Osteocyte (in vitro differentiated cells): ENCODE measurements at places on chromosomes 1 and 21.

- no peaks in the 10 kb centered on the region for H3K27me3 ChIP-seq
- H3K27ac ChIP-seq = no peak overlapping the region
- no peak overlapping the region for H3K4me3 ChIP-seq
- DNase-seq = no peak
- H3K36me3 ChIP-seq = no peaks in the 10 kb centered on the region
These were observed 26.8 kb upstream of the RASAL2 start for GRCh38 chr1:178066908-178067614.

DNA sequence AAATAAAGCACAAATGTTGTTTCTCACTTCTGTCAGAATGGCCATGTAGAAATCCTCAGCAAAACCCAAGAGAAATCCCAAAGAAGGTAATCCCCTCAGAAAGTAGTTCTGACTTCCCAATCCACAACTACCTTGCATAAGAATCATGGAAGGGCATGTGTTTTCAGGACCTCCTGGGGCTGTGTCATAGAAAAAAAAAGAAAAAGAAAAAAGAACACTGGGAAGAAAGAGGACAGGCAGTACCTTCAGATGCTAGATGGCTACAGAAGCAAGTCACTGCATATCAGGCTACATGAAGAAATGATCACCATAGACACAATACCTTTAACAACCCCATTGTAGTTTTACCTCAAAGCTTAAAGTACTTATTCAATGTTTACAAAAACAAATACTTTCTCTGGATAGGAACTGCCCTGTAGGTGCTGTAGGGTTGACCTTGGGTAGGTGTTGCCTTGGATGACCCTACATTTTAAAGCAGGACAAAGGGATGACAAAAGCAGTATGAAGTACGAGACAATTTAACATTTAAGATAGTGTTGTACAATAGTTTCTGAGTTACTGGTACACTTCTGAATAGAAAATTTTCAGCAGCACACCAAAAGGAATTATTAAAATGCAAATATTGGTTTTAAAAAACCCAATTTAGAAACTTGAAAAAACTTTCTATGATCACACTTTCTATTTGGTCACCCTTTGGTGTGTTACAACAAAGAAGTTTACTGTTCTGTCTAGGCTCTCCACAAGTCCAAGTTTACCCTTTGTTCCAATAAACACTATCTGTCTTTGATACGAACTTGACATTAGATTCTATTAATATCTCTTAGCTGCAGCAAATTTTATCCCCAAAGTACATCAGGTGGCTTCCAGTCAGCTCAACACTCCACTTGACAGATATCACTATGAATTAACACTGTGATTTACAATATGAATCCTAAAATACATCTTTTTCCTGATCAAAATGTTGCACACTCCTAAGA, 5.0 kb downstream of the TRIT1 start:
- H3K36me3 ChIP-seq = peaks cover 3% of the 10 kb centered on the region
- no peaks in the 10 kb centered on the region for H3K27me3 ChIP-seq
- H3K27ac ChIP-seq = no peak overlapping the region
- peaks cover 26% of the 10 kb centered on the region for H3K4me1 ChIP-seq
- no peak for DNase-seq

GRCh38 chr1:181484821-181485220, 1.5 kb downstream of the CACNA1E start:
- no peak overlapping the region for H3K27ac ChIP-seq
- peak; percentile 69 for DNase-seq
- H3K27me3 ChIP-seq = peaks cover 66% of the 10 kb centered on the region
- H3K36me3 ChIP-seq = no peaks in the 10 kb centered on the region
- peaks cover 8% of the 10 kb centered on the region for H3K4me1 ChIP-seq

GRCh38 chr1:222555992-222556615, 8.2 kb upstream of the HHIPL2 start:
- H3K4me1 ChIP-seq = peaks cover 3% of the 10 kb centered on the region
- H3K27ac ChIP-seq = no peak overlapping the region
- H3K4me3 ChIP-seq = no peak overlapping the region
- peaks cover 8% of the 10 kb centered on the region for H3K36me3 ChIP-seq

GRCh38 chr1:57672346-57673140, 248.7 kb upstream of the DAB1 start:
- no peak overlapping the region for H3K27ac ChIP-seq
- H3K27me3 ChIP-seq = peaks cover 2% of the 10 kb centered on the region
- DNase-seq = no peak
- H3K4me1 ChIP-seq = no peaks in the 10 kb centered on the region
- no peak overlapping the region for H3K4me3 ChIP-seq

- no peaks in the 10 kb centered on the region for H3K36me3 ChIP-seq
- peak; percentile 94 for DNase-seq
- no peaks in the 10 kb centered on the region for H3K27me3 ChIP-seq
- no peak overlapping the region for H3K4me3 ChIP-seq
These were observed 8.0 kb upstream of the NAV1 start for GRCh38 chr1:201530741-201531531.

DNA sequence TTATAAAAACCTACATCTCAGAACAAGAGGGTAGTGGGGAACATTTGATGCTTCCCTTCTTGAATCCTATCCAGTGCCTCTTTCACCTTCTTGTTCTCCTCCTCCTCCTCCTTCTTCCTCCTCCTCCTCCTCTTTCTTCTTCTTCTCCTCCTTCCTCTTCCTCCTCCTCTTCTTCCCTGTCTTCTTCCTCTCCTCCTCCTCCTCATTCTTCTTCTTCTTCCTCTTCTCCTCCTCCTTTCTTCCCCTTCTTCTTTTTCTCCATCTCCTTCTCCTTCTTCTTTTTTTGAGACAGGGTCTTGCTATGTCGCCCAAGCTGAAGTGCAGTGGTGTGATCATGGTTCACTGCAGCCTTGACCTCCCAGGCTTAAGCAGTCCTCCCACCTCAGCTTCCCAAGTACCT, 31.9 kb downstream of the SLC35F3 start:
- no peak overlapping the region for H3K27ac ChIP-seq
- no peaks in the 10 kb centered on the region for H3K27me3 ChIP-seq
- H3K4me3 ChIP-seq = no peak overlapping the region
- no peak for DNase-seq
